ENCODE measurements at places on chromosomes 16 and 17.

- DNase-seq: no peak
Observed at GRCh38 chr17:45425125-45425983, 7.3 kb downstream of the ARHGAP27 start.

GRCh38 chr16:1057252-1057932, 15.2 kb upstream of the SSTR5 start:
- DNase-seq: no peak

DNA sequence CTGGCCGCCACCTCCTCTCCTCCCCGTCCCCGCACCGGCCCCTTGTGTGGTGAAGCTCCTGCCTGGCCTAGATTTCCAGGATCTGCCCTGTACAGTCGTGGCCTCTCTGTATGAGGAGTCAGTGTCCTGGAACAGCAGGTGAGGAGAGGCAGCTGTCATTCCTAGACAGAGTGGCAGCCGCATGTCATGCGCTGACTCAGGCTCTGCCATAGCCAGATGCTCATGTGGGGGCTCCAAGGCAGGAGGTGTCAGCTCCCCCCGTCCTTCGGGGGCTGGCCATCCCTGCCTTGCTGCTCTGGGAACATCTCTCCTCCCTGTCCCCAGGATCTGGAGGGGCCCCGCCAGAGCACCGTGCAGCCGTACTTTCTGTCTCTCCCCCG, 60.4 kb downstream of the BAIAP2 start:
- DNase-seq: no peak

GRCh38 chr16:19102187-19102872, 11.4 kb upstream of the ITPRIPL2 start:
- no peak for DNase-seq

DNA sequence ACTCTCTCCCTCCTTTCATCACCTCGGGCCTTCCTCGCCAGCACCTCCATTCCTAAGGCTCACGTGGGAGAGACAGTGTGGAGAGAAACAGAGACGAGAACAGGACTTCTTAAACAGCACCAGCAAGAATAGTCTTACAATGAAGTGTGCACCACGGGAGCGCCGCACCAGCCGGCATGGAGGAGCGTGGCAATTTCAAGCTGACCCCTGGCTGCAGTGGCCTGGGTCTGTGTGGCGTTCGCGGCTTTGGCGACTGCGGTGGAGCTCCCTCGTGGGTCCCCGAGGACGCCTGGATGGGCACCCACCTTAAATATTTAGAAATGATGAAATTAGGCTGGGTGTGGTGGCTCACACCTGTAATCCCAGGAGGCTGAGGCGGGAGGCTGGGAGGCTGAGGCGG, 20.5 kb upstream of the MED9 start:
- DNase-seq: no peak

- no peak for DNase-seq
Observed at GRCh38 chr16:24854607-24855171, 8.9 kb downstream of the SLC5A11 start.

GRCh38 chr16:1834096-1834495, 7.1 kb downstream of the FAHD1 start:
- no peak for DNase-seq

- DNase-seq: no peak
Observed at GRCh38 chr17:80212109-80212508, 8.0 kb downstream of the SGSH start.

GRCh38 chr16:85819771-85820170, 20.3 kb downstream of the COX4I1 start:
- DNase-seq: no peak

- DNase-seq: no peak
Observed at GRCh38 chr16:84780544-84781376, 39.0 kb upstream of the CRISPLD2 start.

GRCh38 chr17:29445844-29446243, 55.7 kb downstream of the TAOK1 start:
- DNase-seq: no peak

DNA sequence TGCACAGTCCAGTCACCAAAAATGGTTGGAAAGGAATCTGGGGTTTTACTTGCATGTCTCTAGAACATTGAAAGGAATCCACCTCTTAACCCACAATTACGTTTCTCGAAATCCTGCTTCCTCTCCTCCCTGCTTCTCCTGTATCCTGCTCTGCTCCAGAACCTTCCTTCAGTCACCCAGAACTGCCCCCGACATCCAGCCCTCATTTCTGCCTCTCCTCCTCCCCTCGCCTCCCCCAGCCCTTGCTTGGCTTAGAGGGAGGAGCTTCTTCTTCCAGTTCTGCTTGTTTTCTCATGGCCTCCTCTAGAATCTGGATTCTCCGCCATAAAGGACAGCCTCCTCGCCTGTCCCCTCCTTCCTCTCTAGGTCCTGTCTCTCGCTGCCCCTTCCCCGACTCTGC, 48.3 kb downstream of the ZDHHC7 start:
- no peak for DNase-seq

- peak; percentile 88 for DNase-seq
Observed at GRCh38 chr16:4935241-4935855, 1.6 kb downstream of the PPL start.

- no peak for DNase-seq
Observed at GRCh38 chr17:73064084-73064938, 28.2 kb downstream of the SLC39A11 start.

- no peak for DNase-seq
Observed at GRCh38 chr17:16937431-16937830, 34.5 kb downstream of the TNFRSF13B start.

GRCh38 chr16:2386990-2387389, 42.3 kb upstream of the CCNF start:
- no peak for DNase-seq

DNA sequence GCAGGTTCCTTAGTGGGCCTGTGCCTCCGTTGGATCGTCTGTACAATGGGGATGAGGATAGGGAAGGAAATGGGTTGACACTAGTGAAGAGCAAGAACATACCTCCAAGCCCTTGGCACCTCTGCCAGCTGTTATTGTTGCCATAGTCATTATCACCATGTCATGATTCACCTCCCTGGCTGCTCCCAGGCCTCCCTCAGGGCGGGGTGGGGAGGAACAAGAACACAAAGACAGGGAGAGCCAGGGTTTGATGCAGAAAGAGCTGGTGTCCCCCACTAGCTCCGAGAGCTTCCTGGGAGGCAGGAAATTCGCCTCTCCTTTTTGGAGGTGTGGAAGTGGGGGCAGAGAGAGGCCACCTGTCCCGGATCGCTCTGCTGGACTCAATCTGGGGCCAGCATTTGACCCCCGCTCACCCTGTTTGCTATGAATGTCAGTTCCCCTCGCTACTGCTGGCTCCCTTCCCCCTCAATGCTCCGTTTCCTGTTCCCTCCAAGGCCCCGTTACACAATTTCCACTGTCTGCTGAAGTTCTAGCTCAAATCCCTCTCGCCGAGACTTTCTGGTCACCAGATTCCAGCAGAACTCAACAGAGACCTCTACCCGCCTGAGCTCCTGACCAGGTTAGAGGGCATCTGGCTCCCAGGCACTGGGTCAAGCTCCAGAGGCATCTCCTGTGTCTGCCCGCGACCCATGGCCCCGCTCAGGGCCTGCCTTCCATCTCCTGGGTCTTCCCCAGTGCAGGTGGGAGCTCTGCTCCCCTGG, 9.1 kb downstream of the TIMP2 start:
- no peak for DNase-seq

DNA sequence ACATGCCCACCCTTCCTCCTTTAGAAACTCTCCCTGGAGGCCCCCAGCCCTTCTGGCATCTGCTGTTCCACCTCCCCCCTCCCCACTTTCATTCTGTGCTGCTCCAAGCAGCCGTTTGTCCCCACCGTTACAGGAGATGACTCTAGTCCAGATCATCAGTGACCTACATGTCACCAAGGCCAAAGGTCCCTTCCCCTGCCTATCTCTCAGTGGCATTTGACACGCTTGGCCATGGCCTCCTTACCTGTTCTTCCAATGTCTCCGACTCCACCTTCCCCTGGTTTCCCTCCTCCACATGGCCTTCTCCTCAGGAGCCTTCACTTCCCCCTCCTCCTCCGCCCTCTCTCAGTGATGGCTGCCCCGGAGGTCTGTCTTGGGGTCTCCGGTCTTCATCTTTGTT, 9.4 kb downstream of the TMEM92 start:
- DNase-seq: no peak

- no peak for DNase-seq
Observed at GRCh38 chr17:1650731-1651558, 1.3 kb upstream of the RILP start.

- no peak for DNase-seq
Observed at GRCh38 chr17:72640415-72641165, 451.9 kb downstream of the SLC39A11 start.

DNA sequence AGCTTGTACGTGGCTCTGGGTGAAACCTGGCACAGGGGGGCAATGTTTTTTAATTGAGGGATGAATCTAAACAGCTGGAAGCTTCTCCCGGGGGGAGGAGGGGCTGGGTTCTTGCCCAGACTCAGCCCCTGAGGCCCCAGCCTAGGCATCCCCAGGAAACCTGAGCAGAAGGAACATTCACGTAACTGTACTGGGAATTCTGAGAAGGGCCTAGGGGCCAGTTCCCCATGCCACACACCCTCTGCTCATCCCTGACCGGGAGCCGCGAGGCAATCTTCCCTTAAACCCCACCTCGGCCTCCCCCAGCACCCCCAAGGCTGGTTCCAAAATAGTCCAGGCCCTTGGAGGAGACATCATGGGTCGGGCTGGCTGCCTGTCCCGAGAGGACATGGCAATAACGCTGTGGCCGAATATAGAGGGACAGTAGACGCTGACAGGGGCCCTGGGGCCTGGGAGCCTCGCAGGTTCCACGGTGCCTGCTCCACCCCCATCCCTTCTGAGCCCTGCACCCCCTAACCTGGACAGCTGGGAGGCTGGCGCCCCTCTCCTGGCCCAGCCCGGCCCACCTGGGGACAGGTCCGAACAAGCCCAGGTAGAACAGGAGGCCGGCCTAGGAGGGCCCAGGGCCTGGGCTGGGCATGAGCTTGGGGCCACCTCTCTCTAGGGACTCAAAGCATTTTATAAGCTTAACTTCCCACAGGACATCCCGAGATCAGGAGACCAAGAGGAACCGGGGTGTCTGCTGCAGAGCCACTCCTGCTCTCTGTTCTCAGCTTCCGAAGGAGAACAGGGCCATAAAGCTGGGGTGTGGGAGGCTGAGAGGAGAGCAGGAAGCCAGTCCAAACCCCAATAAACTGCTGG, 83.2 kb upstream of the TOB1 start:
- no peak for DNase-seq

GRCh38 chr16:69270831-69271230, 40.3 kb upstream of the VPS4A start:
- no peak for DNase-seq

- no peak for DNase-seq
Observed at GRCh38 chr16:10521681-10522274, 58.6 kb downstream of the EMP2 start.

DNA sequence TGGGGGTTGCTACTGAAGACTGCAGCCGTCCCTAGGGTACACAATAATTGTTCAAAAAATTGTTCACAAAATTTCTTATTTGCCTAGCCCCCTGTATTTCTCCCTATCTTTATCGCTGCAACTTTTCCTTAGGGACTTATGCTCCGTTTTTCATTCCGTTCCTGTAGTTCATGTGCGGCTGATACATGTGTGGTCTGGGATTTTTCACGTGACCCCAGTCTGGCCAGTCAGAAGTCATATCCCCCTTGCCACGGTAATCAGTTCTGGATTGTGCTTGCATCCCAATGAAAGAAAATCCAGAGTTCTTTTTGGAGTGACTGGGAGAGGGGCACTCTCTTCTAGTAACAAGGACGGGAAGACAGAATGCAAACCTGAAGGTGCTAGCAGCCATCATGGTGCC, 610.7 kb upstream of the C16orf82 start:
- no peak for DNase-seq

DNA sequence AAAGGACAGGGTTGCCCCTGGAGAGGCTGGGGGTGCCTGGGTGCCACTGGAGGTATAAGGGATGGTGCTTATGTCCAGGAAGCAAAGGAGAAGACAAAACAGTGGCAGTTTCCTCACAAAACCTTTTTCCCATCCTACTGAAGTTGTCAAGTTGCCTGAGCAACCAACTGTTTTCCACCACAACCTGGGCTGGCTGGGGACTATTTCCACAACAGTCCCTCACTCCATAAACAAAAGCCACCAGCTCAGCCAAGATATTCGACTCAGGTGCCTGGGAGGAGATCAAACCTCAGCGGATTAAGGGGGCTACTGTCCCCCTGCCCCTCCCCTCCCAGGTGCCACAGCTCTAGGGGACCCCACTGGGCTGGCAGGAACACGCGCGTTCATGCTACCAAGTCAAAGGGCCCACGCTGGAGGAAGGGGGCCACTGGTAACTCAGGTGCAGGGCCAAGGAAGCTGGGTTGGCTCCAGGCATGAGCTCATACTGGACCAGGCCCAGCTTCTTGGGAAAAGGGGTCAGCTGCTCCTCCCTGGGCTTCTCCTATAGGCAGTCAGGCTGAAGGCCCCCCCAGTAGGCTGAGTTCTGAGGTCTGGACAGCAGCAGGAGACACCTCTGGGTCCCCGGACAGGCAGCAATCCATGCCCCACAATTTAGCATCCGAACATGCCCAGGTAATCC, 45.7 kb upstream of the MRPS23 start:
- DNase-seq: no peak

- no peak for DNase-seq
Observed at GRCh38 chr16:84851192-84852127, 31.7 kb downstream of the CRISPLD2 start.

GRCh38 chr16:62596125-62596524, 559.9 kb upstream of the CDH8 start:
- no peak for DNase-seq

GRCh38 chr17:56125830-56126819, 27.1 kb upstream of the ANKFN1 start:
- DNase-seq: peak; percentile 28

GRCh38 chr16:74718741-74719610, 18.3 kb upstream of the MLKL start:
- no peak for DNase-seq

DNA sequence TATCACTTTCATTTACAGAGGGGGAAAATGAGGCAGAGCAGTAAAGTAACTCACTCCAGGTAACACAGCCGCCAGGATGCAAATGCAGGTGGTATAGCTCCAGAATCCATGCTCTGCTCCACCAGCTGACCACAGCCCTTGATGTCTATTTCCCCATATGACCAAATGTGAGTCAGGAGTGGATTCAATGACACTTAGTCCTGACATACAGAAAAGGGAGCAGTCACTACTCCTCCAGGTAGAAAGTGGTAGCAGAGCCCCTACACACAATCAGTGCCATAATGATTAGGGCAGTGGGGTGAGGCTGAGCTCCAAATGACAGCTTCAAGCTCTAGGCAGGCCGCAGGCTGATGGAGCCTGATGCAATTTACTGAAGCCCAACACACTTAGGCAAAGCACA, 43.3 kb upstream of the GFOD2 start:
- DNase-seq: no peak

GRCh38 chr17:38579934-38580333, 25.8 kb downstream of the SRCIN1 start:
- no peak for DNase-seq
